Left hindlimb (tissue), 1 donor: ENCODE measurements at places on chromosomes 12 and 14.

DNA sequence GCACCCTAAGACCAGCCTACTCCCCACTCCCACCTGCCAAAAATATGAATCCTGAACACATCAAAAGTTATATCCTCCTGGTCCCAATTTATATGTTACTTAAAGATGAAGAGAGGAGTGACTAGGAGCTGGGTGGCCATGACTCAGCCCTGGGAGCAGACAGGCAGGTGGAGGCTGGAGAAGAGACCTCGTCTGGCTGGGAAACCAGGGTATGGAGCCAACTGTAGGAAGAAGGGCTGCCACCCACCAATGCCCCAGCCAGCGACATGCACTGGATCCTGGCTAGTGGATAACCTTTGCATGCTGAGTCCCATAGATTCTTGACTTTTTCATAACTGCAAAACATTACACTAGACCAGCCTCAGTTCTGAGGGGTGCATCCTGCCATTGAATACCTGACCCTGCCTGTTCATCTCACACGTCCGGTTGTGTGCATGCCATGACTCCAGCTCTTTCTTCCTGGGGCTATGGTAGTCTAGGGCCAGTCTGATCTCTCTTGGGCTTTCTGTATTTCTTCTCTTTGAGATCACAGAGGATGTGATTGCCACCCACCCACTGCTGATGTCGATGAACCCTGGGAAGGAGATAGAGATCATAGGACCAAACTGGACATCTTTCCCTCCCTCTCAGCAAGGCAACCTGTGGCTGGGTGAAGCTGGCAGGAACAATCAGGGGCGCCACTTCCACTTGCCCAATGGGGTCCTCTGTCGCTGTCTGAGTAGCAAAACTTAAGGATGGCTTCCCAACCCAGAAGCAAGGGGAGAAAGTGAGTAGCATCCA lies 69.6 kb upstream of the DDX11 start:
- DNase-seq = no peak

GRCh38 chr12:132185705-132186104 lies 41.4 kb downstream of the NOC4L start:
- DNase-seq = no peak

DNA sequence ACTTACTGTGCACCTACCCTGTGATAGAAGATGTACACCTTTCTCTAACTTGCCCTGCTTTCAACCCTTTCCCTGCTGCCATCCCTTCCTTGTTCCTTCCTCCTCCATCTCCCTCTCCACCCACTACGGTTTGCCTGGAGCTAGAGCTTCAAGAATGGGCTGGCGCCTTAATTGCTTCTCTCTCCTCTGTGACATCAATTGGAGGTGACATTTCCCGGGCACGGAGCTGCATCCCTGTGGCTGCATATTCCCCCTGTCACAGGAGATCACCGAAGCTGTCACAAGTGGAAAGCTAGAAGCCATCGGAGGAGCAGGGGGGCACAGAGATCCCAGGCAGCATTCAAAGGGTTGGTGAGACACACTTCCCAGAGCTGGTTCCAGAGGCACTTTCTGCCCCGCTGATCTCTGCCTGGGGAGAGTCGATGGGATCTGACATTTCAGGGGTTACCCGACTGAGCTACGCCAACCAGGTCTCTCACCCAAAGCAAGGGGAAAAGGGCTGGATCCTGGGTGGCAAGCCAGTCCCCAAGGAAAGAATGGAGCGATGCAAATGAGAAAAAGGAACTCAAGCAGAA lies 604.9 kb downstream of the MED13L start:
- DNase-seq = no peak

GRCh38 chr14:59507752-59508103 lies 23.4 kb downstream of the JKAMP start:
- no peak for DNase-seq

DNA sequence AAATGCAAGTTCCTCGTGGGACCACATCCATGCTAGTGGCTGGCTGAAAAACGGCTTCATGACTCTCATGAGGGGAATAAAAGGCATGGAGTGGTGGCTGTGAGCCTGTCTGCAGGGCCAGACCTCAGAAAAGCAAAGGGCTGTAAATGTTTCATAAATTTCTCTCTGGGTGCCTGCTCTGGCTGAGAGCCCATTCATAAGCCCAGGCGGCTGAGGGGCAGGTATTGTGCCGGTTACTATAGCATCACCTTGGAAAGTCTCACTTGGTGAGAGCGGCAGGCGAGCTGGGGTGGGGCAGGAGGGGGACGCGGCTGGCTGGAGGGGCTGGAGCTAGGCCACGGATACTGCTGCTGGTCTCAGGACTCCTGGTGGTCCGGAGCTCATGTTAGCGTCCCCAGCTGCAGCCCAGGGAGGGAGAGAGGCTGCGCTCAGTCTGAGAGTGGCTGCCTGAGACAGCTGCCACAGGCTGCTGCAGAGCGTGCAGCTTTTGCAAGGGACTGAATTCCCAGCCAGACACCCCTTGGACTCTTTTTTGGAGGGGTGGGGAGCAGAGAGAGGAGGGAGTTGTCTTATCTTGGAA lies at the start of gene SLC17A8:
SLC17A8 (plus strand) TSS at position 431 of the 580 bp plus-strand sequence. CDS start 318 bp downstream, outside the sequence.
- DNase-seq = peak; percentile 42

- DNase-seq = no peak
Measured at GRCh38 chr12:64124511-64125197, 97.4 kb downstream of the KICS2 start.
